ENCODE measurements at places on chromosomes 3 and 15. TPM values are rescaled to one million over a fixed set of nuclear protein-coding genes. Genes with fewer than 3 reads are reported as not detected.

LDHAL6B gene
- total RNA-seq = not detected

MOBP gene
- not detected for total RNA-seq

CCNB2 gene
- 36.6 TPM for total RNA-seq

GOLGA8M gene
- total RNA-seq = 0.26 TPM

PSTPIP1 gene
- total RNA-seq = 1.4 TPM

TUSC7 gene
- total RNA-seq = not detected

KCNMB2 gene
- total RNA-seq = 0.39 TPM

CISH gene
- total RNA-seq = 2.7 TPM

MB21D2 gene
- 23.3 TPM for total RNA-seq

SPINK8 gene
- not detected for total RNA-seq

SCAANT1 gene
- total RNA-seq = not detected

MINDY4B gene
- total RNA-seq = not detected

MITF gene
- 20.7 TPM for total RNA-seq

LSM3 gene
- total RNA-seq = 13.2 TPM

RTP4 gene
- total RNA-seq = not detected

ERICH6 gene
- total RNA-seq = 0.48 TPM

PTX3 gene
- total RNA-seq = 417 TPM

PRTG gene
- 1.6 TPM for total RNA-seq

EIF1B gene
- 20.0 TPM for total RNA-seq

DPPA2 gene
- total RNA-seq = not detected

CHAC1 gene
- 63.6 TPM for total RNA-seq

MED12L gene
- total RNA-seq = 0.80 TPM

Data from epithelial cell of alveolus of lung (primary cell).